ENCODE measurements at places on chromosomes 7 and 10.

DNA sequence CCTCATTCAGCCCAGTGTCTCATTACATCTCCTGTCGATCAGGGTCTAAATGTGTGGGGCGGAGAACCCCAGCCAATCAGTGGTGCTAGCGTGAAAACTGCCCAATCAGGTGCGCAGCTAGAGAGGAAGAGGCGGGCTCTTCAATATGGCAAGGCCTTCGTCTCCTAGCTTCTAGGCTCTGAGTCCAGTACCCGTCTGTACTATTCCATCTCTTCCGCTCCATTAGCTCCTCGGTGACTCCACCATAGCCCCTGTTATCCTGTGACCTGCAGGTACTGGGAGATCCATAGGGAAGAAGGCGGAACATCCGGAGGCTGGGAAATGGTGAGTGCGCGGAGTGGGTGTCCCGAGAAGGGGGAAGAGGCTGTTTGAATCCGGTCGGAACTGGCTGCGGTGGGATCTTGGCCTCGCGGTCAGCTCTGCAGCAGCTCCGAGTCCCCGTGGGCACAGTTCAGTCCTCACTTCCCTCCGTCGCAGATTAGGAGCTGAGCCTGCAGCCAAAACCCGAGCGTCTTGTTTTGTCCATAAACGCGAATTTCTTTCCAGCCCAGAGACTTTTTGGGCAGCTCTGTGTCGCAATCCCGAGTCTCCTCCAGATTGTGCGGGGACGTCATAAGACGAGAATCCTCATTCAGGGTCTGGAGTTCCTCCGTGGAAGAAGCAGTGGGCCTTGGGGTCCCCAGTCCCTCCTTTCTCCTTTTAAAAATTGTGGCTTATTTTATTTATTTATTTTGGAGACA is at the start of gene ZNF727:
ZNF727 (plus strand) TSS at position 134 of the 740 bp plus-strand sequence; CDS start at position 322, 188 bp downstream.
- H3K27me3 ChIP-seq = no peaks in the 10 kb centered on the region
- no peak within 1 kb of the TSS for H3K27ac ChIP-seq
- no peaks in the 10 kb centered on the region for H3K4me1 ChIP-seq
- H3K36me3 ChIP-seq = no peaks in the 10 kb centered on the region

DNA sequence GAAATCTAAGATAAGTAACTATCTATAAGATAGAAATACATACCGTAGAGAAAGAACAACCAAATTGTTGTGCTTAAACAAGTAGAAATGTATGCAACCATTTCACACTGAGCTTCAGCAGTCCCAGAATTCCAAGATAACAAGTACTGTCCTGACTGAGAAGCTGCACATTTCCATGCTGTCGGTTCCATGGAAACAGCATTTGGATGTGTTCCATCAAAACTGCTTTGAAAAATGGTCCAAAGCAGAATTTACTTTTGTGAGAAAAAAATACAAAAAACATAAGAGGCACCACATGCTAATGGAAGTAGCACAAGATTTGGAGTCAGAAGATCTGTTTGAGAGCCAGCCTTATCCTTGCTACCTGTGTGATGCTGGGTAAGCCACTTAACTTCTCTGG is 92.6 kb downstream of the MTERF1 start:
- no peaks in the 10 kb centered on the region for H3K36me3 ChIP-seq
- H3K4me3 ChIP-seq = no peak overlapping the region
- H3K4me1 ChIP-seq = no peaks in the 10 kb centered on the region
- H3K27me3 ChIP-seq = no peaks in the 10 kb centered on the region
- H3K27ac ChIP-seq = no peak overlapping the region

- H3K4me1 ChIP-seq = peaks cover 14% of the 10 kb centered on the region
- no peak overlapping the region for H3K27ac ChIP-seq
- no peaks in the 10 kb centered on the region for H3K36me3 ChIP-seq
Observed at GRCh38 chr10:91299999-91300575, 79.6 kb downstream of the PCGF5 start.

DNA sequence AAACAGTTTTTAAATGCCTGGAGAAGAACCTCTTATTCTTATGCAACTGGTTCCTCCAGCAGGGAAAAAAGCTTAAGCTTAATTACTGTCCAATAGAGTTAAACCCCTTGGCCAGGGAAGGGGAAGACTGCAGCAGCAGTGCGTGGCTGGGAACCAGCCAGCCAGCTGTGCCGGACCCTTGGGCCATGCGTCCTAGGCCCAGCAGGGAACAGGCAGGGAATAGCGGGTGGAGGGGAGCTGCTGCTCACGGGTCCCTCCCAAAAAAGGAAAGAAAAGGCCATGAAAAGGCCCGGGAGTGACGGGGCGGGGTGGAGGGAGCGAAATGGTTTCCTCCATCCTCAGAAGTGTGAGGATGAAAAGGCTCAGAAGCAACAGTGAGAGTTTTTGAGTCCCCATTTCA is 35.2 kb upstream of the HECW1 start:
- no peak overlapping the region for H3K4me3 ChIP-seq
- DNase-seq = no peak
- H3K27ac ChIP-seq = no peak overlapping the region
- peaks cover 20% of the 10 kb centered on the region for H3K27me3 ChIP-seq

DNA sequence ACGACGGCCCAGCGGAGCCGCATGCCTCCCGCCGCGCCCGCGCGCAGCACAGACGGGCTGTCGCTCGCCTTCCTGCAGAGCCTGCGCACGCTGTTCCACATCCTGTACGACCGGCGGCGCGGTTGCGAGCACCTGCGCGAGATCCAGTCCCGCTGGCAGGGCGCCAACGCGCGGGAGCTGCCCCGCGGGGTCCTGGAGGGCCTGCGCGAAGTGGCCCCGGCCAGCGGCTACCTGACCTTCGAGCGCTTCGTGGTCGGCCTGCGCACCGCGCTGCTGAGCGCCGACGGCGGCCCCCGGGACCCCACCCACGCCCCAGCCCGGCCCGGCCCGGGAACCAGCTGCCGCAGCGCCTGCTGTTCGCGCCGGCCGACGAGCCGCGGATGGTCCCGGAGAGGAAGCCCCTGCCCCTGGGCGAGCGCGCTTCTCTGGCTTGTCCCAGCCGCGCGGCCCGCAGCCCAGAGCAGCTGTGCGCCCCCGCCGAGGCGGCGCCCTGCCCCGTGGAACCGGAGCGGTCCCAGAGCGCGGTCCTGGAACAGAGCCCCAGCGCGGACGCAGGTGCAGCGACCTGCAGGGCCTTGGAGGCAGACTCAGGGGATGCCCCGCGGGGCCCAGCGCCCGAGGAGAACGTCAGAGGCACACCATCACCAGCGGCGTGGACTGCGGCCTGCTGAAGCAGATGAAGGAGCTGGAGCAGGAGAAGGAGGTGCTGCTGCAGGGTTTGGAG is 25.3 kb upstream of the ZNF716 start:
- H3K4me3 ChIP-seq = no peak overlapping the region
- no peak overlapping the region for H3K27ac ChIP-seq
- H3K36me3 ChIP-seq = no peaks in the 10 kb centered on the region

Data from activated CD8-positive, alpha-beta memory T cell treated with anti-CD3 and anti-CD28 coated beads, Interleukin-2, amount 10 ng/mL, durations not matched to agents 7 days and 5 days (primary cell).